ENCODE measurements at places on chromosomes 5 and 9.

DNA sequence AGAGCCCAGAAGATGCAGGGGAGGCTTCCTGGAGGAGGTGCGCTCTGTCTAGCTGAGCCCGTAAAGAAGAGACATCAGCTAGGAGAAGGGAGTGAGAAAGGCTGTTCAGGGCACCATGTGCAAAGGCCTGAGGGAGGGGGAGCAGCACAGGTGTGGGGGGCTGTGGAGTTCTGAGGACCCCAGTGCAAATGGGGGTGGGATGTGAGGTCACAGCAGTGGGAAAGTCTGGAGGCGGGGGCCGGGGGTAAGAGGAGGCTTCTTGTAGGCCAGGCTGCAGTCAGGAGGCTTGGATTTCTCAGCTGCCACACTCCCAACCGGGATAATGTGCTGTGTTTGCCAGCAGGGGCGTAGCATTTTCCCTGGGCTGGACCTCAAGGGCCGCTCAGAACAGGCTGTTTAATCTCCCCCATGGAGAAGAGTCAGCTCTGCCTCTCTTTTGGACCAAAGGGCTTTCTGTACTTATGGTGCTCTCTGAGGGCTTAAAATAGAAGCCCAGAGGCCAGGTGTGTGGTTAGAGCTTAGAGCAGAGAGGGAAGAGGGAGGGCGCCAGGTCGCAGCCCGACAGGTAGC, 5.7 kb downstream of the NEURL1B start:
- DNase-seq: no peak

- DNase-seq: no peak
Measured at GRCh38 chr5:124745928-124746915, at the start of gene ZNF608. Gene ZNF608 (minus strand): TSS chr5:124746639. CDS start chr5:124744989, 1,650 bp downstream.

DNA sequence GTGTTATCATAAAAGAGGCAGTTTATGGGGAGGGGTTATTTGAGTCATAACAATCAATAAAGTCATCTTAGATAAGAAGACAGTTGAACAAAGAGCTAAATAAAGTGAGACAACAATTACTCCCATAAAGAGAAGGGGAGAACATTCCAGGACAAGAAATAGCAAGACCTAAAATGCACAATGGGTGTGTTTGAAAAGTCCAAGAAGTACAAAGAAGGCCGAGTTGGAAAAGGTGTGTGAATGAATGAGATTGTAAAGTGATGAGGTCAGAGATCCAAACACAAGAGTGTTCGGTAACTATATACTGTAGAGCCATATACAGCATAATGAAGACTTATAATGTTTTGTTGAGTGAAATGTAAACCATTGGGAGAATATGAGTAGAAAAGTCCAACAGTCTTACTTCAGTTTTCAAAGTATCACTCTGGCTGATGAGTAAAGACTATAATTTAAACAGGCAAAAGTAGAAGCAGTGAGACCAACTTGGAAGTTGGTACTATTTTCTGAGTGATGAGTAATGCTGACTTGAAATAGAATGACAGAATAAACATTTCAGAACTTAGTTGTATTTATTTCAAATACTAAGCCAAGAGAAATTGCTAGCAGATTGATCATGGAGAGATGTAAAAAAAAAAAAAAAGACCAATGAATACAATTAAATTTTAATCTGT, 868.7 kb upstream of the CDH9 start:
- no peak for DNase-seq

DNA sequence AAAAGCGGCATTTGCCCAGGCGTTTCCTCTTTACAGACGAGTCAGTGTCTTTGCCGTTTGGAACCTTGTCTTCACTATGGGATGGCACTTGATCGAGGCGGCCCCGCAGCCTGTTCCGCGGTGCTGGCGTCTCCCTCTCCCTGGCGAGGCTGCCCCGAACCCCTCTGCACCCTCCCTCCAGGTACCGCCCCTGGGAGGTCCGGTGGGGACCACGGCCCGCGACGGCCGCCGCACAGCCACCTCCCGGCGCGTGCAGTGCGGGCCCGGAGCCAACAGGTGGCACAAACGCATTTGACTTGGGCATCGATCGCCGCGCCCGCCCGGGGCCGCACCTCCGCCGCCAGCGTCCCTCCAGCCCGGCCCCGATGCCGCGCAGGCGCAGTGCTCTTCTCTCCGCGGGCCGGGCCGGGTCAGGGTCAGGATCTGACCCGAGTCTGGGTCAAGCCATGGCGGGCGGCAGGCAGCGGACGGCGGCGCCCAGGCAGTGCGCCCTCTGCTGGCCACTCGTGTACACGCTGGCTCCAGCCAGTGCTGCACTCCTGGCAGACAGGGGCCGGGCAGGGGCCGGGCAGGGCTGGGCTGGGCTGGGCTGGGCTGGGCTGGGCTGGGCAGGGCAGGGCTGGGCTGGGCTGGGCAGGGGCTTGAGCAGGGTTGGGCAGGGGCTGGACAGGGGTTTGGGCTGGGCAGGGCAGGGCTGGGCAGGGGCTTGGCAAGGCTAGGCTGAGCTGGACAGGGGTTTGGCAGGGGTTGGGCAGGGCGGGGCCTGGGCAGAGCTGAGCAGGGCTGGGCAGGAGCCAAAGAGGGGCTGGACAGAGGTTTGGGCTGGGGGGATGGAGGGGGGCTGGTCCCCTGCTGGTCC, 155.8 kb upstream of the IRX4 start:
- DNase-seq: peak; percentile 23

- no peak for DNase-seq
Measured at GRCh38 chr5:172637110-172637580, 3.9 kb upstream of the NEURL1B start.

- no peak for DNase-seq
Measured at GRCh38 chr5:59241119-59241518, 652.4 kb downstream of the PDE4D start.

DNA sequence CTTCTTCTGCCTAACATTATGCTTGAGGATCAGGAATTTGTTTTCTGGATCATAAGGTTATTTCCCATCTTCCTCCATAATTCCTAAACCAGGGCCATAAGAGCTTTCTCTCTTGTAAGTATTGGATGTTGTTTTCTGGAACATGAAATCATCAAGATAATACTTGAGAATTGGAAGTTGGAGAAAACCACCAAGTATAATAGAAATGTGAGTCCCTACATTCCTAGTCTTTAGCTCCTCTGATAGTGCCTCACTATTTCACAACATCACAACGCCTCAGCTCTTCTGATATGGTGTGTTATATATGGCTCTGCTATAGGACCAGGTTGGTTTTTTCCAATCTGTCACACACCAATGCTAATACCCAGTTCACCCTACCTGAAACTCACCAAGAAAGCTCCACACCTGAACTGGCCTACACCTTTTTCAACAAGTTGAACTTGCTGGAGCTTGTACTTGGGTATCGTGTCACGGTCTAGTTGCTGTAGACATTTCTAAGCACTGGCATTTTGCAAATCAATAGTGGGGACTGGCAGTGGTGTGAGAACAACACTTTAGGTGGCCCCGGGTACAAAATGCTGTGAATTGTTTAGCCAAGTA, 141.1 kb downstream of the ACTBL2 start:
- DNase-seq: no peak

- DNase-seq: no peak
Measured at GRCh38 chr5:43623048-43623680, 20.2 kb downstream of the NNT start.

DNA sequence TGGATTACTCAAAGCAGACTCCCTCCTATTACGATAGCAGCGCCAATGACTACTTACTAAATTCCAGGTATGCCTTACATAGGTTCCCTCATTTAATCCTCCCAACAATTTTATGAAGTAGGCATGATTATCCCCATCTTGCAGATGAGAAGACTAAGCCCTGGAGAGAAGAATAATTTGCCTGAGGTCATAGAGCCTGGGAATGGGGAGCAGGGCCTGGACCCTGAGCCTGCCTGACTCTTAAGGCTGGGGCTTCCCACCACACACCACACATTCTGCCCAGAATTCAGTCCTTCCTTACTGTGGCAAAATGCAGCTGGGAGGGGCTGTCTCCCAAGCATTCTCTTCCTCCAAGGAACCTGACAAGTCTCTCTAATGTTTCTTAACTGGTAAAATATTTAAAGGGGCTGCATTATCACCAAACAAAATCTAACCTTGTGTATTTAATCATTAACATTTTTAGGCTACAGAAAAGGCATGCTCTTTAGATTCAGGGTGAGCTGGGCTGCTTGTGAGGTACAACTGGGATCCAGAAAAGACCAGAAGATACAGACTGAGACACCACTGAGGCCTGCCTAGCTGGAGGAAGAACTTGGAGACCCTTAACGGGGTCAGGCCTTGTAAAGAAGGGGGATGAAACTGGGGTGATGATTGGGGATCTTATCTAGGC, 26.1 kb downstream of the LHFPL2 start:
- DNase-seq: no peak

DNA sequence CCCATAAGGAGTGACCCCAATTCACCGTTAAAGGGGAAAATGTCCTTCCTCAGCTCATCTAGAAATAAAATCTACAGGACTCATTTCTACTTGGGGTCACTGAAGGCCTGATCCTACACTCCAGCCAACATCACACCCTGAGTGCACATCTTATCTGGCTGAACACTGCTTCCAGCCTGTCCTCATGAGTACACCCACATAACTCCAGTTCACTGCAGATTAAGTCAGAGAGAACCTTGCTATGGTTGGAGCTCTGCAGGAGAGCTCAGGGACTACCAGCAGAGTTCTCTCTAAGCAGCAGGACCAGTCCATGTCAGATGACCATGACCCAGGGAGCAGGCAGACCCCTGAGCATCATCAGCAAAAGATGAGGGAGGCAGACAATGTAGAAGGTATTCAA, 126.9 kb upstream of the MAP3K1 start:
- DNase-seq: no peak

All from thymus (tissue), 14 donors.